ENCODE measurements at places on chromosomes 2 and 18. TPM values are rescaled to one million over a fixed set of nuclear protein-coding genes. Genes with fewer than 3 reads are reported as not detected.

Gene EMILIN1
- 4.5 TPM for total RNA-seq

Gene CARF
- 8.1 TPM for total RNA-seq

Gene PLB1
- 1.4 TPM for total RNA-seq

Gene GKN1
- total RNA-seq = not detected

Gene GPBAR1
- total RNA-seq = not detected

Gene ZNF396
- total RNA-seq = 0.08 TPM

Gene DTNA
- 1.5 TPM for total RNA-seq

Gene RESP18
- not detected for total RNA-seq

Gene CMPK2
- 0.19 TPM for total RNA-seq

Gene NEUROD1
- total RNA-seq = not detected

Gene STAT4
- 4.5 TPM for total RNA-seq

Gene LBX2
- total RNA-seq = 1.2 TPM

Gene TUBA3D
- not detected for total RNA-seq

Gene ARHGEF4
- total RNA-seq = 34.5 TPM

Gene CD207
- total RNA-seq = not detected

Gene UGT1A8
- total RNA-seq = not detected

Gene TEX44
- total RNA-seq = not detected

Gene RETREG2
- 46.0 TPM for total RNA-seq

Data from hair follicular keratinocyte (primary cell).